CD4-positive, alpha-beta T cell treated with Interleukin-15 for 4 hours (primary cell): ENCODE measurements at places on chromosomes 12 and 14.

GRCh38 chr14:60204843-60205774 is 39.9 kb upstream of the DHRS7 start:
- DNase-seq = no peak

DNA sequence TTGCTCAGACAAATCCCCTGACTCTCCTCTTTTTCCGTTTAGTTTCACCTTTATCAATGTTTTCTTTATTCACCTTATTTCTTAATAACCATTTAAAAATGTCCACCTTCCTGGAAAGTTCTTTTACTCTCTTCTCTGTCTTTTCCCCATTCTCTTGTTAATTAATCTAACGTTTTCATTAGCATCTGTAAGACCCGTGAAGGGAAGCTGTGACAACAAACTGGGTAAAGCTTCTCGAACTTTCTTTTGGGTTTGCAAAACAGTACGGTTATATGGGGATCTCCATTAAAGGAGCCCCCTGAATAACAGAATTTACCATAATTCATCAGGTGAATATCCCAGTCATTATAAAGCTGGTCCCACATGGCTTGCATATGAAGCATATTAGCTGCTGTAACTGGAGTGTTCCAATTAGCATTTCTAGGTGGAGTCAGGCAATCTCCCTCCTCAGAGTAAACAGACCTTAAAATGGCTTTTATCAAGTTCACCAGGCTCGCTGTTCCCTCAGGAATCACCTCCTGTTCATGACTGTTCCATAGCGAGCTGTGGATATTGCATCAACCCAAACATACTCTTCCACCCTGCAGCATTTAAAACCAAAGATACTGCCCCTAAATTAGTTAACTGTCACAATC is 42.4 kb downstream of the TMEM30B start:
- DNase-seq = no peak

DNA sequence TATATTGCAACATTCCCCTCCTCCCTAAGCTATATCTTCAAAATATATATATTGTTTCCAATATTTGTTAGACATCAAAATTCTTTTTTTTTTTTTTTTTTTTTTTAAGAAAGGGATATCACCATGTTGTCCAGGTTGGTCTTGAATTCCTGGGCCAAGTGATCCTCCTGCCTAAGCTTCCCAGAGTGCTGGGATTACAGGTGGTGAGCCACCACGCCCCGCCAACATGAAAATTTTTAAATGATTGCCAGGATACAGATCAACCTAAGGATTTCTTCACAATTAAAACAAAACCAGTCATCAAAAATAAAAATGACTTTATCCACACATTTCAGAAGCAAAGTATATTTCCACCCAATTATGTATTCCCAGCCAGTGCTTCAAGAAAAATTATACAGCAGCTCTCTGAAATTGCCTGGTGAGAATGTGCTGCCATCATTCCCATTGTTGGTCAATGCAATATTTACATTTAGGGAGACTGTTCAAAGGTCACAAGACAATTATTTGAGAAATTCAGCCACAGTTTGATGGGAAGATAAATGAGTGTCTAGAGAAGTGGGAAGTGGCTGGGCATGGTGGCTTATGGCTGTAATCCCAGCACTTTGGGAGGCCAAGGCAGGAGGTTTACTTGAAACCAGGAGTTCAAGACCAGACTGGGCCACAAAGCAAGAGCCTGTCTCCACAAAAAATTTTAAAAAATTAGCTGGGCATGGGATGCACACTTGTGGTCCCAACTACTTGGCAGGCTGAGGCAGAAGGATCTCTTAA is 141.7 kb upstream of the AMIGO2 start:
- no peak for DNase-seq

DNA sequence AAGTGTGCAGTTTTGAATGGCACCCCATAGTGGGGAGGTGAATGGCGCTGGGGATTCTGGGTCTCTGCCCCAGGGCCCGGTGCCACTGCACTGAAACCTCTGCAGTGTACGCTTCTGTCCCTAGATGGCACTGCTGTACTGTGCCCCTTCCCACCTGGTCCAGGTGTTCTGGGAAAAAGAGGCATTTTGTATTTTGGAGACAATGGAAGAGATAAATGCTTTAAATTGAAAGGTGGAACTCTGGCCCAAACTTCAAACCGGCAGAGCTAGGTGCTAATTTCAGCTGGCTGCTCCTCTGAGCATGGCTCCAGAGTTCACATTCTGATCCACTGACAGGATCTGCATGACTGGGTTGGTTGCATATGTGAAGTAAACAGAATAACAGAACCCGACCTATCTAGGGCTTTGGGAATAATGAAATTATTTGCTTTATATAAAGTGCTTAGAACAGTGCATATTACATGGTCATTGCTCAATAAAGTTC is 52.2 kb downstream of the KRT80 start:
- peak; percentile 31 for DNase-seq

GRCh38 chr12:120194226-120194533 is 335 bp downstream of the GCN1 start:
- DNase-seq = no peak

DNA sequence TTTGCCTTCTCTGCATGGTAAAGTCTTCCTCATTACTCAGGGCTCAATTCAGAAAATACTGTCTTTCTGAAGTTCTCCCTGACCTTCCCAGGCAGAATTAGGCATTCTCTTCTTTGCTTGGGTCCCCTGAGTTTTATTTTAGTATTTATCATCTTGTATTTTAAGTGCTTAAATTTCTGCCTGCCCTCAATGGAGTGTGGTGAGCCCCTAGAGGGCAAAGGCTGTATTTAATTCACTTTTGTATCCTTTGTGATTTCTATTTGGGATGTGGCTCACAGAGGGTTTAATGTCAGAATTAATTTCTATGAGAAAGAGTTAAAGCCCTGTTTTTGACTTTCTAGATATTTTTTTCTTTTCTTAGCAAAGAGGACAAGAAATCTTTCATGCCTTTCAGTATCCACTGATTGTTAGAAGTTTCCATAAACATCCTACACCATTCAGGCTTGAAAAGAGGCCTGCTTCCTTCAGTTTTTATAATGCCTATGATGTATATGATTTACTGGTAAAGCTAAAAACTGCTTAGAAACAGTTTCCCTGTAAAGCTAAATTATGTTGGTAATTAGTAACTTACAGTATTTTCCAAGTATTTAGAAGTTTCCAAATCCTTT is 55.6 kb upstream of the PTPRB start:
- DNase-seq = no peak

DNA sequence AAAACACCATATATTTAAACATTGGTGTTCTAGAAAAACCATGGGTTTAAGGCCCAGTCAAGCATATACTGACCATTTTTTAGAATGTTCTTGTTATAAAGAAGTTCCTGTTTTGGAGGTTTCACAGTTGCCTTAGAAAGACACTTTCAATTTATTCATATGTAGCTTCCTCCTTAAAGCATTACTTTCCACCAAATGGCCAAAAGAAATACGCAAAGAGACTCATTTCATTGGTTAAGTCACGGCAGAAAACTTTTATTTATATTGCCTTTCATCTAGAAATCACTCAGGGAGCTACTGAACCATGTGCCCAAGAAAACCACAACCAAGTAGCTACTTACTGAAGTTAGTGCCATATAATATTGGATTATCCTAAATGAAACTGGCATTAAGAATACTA is 40.0 kb downstream of the MYBPC1 start:
- no peak for DNase-seq

GRCh38 chr12:42868291-42868690 is 278.7 kb upstream of the PRICKLE1 start:
- DNase-seq = no peak

DNA sequence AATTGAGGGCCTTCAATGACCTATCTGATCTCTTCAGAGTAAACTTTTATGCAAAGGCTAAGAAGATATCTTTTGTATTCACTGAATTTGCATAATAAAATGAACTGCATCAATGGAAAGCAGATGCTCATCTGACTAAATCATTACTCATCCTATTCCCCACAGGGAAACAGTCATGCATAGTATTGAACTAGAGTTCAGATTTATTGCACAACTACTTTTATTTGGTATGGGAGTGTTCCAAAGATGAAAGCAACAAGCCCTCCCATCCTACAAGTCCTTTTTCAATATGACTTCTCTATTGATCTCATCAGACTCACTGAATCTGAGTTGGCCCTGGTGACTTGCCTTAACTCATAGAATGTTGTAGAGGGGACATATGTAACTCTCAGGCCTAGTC is 159.8 kb downstream of the KITLG start:
- no peak for DNase-seq

DNA sequence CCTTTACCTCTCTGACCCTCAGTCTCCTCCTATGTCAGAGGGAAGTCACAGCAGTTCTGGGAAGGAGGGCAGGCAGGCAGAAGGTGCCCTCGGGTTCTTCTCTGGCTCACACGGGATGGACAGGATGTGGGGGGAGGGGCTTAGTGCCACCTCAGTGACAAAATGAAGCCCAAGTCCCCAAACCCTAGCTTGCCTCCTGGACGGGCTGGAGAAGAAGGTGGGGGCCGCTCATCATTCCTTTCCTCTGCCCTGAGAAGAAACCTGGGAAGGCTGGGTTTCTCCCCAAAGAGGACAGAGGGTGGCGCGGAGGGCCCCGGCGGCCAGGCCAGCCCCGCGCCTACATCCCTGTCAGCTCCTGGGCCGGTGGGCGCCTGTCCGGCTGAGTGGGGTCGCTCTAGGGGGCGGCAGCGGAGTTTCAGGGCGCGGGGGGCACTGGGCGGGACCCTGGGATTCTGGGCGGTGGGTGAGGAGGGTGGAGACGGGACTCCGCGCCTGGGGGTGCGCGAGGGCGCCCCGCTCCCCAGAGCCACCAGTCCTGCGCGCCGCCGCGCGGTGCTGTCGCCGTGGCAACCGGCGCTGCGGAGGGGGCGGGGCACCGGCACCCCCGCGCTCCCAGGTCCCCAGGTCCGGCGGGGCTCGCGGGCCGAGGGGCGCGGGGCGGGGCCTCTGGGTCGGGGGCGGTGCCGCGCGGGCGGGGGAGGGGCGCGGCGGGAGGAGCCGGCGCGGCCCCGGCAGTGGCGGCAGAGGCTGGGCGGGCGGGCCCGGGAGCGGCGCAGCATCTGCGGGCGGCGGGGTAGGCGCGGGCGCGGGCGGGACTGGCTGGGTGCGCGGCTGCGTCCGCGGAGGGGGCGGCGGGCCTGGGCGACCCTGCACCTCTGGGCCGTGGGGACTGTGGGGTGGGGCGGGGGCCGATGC is at the start of gene TMEM121:
TMEM121 (plus strand) TSS at position 723 of the 915 bp plus-strand sequence. CDS start 2,252 bp downstream, outside the sequence.
- DNase-seq = no peak

GRCh38 chr14:74531006-74531405 is 37.4 kb downstream of the ISCA2 start:
- no peak for DNase-seq

GRCh38 chr14:30387871-30388270 is 171.1 kb upstream of the G2E3 start:
- no peak for DNase-seq
